ENCODE measurements at places on chromosomes 4 and X.

GRCh38 chrX:19849464-19850080, 37.8 kb downstream of the SH3KBP1 start:
- no peak for DNase-seq

- DNase-seq, result no peak
Observed at GRCh38 chr4:42234817-42235216, 82.4 kb upstream of the BEND4 start.

GRCh38 chr4:8070736-8071718, 87.6 kb downstream of the ABLIM2 start:
- DNase-seq, result no peak

DNA sequence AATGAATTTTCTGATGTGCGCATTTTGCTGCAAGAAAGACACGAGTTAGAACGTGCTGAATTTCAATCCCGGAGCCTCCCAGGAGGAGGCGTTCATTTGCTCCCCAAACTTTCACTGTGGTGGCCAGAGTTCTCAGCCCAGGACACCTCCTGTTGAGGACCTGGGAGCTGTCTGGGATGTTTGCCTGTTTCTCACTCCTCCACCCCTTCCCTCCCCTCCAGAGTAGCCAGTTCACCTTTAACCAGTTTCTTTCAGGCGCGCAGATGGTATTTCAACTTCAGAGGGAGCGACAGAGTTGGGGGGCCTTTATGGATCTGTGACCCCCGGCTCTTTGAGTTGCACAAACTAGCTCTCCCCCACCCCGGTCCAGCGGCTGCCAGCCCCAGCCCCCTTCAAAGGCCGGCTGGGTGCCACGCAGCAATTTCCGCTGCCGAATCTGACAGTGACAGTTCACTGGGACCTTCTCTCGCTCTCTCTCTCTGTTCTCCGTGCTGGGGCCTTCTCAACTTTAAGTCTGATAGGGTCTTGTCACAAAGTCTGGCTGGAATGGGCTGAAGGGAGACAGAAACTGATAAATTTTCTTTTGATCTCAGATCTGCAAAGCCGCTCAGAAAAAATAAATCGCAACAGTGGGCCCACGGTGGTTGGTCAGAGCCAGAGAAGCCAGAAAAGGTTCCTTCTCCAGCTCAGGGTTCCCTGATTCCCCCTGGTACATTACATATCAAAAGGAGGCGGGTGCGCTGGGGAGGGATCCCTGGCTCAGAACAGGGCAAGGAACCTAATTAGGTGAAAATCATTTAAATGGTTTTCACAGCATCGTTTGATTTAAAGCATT, 100.0 kb upstream of the STX18 start:
- no peak for DNase-seq

DNA sequence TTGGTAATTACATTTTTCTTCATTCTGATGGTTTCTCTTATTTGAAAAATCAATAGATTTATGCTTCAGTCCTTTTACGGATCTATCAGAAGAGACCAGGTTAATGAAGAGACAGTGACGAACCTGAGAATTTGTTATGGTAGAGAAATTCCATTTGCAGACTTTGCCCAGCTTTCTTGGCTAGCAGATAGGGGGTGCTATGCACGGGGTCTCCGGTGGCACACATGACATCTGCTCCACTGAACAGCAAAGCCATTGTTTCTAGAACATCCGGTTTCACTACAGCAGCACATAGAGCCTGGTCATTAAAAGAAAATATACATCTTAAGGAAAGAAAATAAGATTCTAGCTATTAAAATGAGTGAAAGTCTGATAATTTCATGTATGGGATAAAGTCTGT, 85.1 kb downstream of the ARAP2 start:
- no peak for DNase-seq

- DNase-seq, result no peak
Observed at GRCh38 chr4:110138551-110138950, 59.9 kb downstream of the ELOVL6 start.

DNA sequence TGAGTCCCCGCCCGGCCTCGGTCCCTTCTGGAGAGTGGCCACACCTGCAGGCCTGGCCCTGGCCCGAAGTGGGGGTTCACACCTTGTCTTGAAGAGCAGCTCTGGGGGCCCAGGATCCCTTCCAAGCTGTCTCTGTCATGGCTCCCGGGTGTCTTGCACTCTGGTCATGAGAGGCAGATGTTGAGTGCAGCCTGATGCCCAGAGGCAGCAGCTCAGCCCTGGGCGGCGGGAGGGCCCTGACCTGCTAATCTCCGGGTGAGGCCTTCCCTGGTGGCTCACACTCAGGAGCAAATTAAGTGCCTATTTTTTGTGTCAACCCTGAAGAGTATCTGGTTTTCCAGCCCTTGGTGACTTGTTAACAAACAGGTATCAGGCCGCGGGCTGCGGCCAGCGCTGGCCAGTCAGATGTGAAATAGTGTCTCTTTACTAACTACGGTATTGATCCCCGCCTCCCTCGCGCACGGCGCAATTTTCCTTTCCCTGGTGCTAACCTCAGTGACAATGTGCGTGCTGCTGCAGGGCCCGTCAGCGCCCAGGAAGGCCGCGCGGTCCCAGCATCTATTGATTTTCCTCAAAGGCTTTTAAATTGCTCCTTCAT, 24.2 kb downstream of the NKX1-1 start:
- DNase-seq, result no peak

DNA sequence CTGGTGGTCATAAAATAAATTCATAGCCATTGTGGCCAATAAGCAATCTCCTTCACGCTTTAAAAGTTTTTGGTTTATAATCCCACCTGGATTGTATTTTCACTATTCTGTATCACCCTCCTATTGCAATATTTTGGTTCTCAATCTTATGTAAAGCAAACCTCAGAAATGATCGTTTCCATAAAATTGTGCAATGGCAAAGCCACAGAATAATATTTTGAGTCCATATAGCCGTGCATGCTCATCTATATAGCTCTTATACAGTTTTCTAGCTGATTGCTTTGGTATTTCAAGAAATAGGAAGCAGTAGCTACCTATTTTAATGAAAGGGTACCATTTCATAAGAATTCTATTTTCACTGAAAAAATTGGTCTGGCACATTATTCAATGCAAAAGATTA, 10.0 kb upstream of the HAND2 start:
- DNase-seq, result no peak

- no peak for DNase-seq
Observed at GRCh38 chr4:17313194-17313593, 198.7 kb downstream of the QDPR start.

DNA sequence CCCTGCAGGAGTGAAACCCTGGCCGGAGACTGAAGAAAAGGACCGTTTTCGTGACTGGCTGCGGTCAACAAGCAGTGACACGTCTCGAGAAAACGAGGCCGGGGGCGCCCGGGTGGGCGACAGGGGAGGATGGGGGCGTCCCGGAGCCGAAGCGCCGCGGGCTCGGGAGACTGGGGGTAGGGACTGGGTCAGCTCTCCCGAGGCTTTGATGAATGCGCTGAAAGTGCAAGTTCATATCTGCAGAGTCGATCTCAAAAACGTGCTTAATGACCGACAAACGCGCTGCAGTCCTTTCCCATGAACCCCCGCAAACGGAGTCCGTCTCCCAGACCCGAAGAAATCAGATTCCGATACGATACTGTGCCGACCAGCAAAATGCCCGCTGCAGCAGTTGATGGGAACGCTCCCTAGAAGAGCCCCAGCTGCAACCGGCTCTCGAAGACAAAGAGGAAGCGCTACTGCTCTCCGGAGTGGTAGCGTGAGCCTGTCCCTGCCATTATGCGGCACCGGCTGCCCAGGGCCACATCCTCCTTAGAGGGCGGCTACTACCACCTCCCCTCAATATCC, 806 bp upstream of the CD99L2 start:
- peak; percentile 42 for DNase-seq

DNA sequence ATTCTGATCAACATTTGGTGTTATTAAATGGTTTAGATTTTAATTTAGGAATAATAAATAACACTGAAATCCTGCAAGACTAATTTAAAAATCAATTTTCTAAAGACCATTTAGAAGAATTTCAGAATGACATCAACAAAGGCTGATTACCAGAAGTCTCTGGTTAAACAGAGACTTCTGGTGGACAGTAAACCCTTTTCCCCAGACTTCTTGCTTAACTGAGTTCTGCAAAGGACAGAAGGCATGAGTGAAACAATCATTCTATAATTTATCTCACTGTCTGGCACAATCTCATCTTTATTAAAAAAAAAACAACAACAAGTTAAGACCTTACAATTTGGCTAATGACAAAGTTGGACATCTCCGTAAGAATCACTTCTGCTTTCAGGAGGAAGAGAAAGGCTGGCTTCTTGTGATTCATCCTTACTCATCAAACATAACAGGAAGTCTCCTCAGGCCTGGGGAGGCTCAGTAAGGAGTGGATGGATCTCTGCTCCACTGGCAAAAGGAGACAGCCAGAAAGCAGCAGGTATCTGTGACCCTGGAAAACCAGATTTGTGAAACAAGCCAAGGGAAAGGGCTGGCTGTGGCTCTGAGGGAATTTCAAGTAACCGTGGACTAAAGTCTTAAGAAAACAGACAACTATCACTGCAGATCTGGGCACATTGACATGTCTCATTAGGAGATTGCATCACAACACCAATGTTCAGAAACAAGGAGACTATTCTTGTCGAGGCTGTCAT, 908 bp upstream of the TLR6 start:
- DNase-seq, result peak; percentile 13
